Stimulated activated CD8-positive, alpha-beta memory T cell treated with anti-CD3 and anti-CD28 coated beads, Interleukin-2, amount 100 ng/mL, for 1 hour (primary cell): ENCODE measurements at places on chromosomes 5 and 9.

- DNase-seq = no peak
These were observed 179.6 kb downstream of the GRIA1 start for GRCh38 chr5:153670101-153670500.

DNA sequence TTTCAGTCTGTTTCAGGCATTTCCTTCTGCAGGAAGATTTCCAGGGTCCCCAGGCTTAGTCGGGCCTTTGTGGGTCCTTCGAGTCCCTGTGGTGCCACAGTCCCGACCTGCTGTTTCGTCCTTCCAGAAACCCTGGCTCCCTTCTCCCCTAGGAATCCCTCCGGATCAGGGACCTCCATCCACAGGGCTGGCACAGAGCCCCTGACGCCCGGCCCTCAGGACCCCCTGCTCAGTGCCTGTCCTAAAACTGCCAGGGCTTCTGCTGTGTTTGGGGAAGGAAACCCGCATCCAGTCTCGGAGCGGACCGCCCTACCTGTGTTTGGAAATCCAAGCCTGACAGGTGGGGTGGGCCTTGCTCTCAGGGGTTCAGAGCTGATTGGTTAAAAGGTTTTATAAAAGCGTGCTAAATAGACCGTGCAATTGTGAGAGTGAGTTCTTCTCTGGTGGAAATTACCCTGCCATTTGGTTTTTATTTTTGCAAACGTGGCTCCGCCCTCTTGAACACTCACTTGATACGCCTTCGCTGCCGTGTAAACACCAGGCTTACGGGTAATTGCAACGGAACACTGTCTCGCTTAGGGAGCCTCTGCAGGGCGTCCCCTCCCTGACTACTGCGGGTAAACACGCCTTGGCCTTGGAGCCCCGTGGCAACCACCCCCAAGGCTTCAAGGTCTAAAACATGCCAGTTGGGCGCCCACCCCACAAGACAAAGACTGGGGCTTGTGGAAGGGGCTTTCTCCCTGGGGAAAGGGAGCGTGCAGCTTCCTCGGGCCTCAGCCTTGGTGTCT is 121.2 kb downstream of the PHF2 start:
- DNase-seq = no peak

DNA sequence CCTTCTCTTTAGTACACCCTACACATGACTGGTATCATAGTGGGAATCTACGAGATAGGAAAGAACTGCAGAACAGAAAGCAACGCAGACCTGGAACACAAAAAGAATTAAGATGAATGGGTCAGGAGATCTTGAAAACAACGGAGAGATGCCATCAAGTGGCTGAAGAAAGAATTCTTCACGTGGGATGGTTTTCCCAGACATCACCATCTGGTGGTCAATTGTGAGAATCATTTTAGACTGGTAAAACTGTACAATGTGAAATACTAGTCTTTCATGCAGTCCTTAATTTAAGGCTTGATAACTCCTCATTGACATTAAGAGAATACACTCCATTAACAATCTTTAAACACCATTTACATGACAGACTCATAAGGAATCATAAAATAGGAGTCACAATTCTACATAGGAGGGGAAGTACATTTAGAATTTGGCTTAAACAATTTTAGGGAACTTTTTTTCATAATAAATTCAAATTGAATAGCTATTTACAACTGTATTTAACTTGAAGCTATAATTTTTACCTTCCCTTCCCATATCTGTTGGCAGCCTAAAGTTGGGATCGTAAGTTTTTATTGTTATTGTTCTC is 128.4 kb upstream of the TRPM3 start:
- no peak for DNase-seq

GRCh38 chr5:1152771-1153282 is 41.0 kb upstream of the SLC12A7 start:
- no peak for DNase-seq

- DNase-seq = no peak
These were observed 95.3 kb upstream of the COL5A1 start for GRCh38 chr9:134546246-134546731.

GRCh38 chr5:134551901-134552300 is 26.4 kb downstream of the JADE2 start:
- DNase-seq = no peak

DNA sequence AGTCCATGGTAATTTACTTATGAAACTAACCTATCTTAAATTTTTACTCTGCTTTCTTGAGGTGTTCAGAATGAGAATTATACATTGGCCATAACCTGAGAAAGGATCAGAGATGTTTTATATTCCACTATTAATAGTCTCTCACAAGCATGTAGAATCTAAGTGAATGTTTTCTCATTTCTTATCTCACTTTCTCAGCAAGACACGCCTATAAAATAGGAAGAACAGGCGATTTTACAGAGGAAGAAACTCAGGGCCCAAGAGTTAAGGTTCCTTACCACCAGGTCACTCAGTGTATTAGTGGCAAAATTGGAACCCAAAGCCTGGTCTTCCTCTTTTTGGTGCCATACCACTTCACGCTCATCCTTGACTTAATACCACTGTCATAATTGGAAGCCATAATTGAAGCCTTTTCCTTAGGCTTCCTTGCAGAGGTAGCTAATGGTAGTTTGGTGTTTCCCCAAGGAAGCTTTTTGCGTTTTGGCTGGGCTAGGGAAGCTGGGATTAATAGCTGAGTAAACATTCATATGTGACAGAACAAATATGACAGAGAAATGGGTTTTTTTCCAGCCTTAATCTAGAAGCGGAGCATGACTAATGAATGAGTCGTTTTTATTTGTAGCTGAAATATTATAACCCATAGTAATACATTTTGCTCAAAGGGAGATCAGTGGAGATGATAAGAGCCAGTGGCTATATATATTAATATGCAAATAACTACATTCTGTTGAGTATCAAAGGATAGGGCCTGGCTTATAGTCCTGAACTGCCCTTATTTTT is 16.9 kb downstream of the HMGXB3 start:
- DNase-seq = no peak

GRCh38 chr5:113437111-113437510 is 2.3 kb upstream of the TSSK1B start:
- no peak for DNase-seq

GRCh38 chr5:592158-592557 is 20.0 kb upstream of the CEP72 start:
- DNase-seq = no peak

- no peak for DNase-seq
These were observed 54.3 kb downstream of the MTX3 start for GRCh38 chr5:79936646-79937216.

DNA sequence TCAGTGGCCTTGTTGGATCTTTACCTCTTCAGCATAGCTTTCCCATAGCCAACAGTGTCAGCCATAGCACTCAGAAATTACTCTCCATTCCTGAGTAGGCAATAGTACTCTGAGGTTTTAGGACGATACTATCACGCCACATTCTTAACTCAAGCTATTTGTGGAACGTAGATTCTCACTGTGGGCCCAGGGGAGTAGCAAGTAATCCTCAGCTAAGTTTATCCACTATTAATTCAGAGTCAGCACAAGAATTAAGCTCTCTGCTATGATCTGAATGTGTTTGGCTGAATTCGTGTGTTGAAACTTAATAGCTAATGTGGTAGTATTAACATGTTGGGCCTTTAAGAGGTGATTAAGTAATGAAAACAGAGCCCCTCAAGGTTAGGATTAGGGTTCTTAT is 858.8 kb upstream of the NUDT12 start:
- DNase-seq = no peak

- no peak for DNase-seq
These were observed 78.0 kb downstream of the PTCH1 start for GRCh38 chr9:95438561-95439357.

DNA sequence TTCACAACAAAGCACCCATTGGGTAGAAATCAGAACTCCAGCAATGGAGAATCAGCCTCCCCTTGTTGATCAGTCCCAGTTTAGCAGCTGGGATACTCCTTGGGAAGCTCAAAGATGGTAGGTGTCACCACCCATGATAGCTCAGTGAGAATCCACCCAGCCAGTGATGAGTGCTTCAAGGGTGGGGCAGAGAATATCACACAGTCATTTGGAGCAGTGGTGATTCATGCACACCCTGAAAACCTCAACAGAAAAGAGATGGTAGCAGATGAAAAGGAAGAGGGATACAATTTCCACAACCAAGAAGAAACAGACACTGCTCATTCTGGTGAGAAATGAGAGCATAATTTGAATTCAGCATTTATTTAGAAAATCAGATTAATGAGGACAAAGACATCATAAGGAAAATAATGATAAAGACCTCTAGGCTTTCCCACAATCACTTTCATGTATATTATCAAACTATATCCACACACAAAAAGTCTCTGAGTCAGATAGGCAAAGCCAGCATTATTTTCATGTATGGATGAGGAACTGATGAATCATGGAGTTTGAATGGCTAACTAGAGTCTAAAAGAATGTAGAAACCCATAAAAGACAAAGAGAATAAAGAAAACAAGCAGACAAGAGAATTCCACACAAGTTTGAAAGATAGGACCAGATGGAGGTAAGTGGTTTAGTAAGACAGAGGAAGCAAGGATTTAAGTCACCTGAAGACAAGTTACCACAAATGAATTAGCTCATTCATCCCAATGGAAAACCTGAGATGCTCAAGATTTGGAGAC is 82.9 kb downstream of the FEM1C start:
- DNase-seq = no peak

GRCh38 chr5:170070556-170071412 is 34.9 kb upstream of the FOXI1 start:
- DNase-seq = no peak

DNA sequence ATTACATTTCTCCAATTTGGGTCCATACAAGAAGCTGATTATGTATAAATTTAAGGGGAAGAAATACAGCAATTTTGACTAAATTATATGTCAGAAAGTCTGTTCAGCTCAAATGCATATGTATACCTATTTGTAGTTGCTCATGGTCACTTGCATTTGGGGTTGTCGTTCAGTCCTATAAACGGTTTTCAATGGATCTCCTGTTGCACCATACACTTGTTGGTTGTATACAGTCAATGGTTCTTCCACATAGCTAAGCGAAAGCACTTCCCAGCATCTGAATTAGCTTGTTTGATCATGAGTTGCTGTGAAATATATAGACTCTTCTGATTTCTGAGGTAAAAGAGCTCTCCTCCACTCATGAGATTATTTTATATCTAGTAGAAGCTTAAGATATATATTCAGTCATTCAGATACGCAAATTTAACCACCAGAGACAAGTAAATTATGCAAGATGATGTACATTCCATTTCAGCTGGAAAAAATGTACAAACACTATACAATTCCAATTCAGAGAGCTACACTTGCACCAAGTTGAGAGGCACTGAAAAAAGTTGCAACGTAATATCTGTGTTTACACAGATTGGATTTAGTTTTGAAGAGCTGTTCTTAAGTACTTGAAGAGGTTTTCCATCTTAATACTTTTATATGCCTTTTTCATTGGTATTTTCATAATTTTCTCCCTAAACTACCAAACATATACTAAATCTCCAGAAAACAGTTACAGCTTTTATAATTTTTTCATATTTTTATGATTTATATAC is 64.4 kb upstream of the POU5F2 start:
- DNase-seq = no peak

DNA sequence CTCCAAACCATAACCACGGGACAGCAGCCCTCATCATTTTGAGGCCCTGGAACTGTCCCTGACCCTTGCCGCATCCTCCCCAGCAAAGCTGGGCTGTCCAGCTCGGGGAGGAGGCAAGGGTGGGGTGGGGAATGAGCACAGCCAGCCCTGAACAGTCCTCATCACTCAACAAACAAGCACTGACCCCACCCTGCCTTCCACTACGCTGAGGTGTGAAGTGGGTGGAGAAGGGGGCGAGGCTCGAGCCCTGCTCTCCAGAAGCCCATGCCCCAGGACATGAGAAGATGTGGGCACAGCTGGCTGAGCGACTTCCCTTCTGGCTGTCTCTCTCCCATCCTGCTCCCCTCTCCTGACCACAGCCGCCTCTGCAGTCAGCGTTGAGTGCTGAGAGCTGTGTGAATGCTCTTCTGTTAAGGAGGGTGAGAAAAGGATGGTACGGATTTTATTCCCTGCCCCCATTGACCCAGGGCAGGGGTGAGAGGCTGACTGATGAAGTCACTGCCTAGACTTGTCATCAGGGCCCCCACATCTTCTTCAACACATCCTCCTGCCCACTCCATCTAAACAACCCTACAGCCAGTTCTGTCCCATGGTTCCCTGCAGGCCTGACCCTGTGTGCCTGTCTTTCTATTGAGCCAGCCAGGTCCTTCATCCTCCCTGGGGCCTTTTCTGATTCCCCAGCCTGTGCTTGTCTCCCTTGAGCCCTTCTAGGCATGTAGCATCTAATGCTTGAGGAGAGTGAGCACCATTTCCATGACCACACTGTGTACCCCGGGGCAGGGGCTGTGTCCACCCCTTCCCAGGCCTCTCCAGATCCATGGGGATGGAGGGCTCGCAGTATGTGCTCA is 276.0 kb downstream of the FSTL4 start:
- DNase-seq = no peak

GRCh38 chr9:80651044-80651443 is 1038.3 kb downstream of the TLE1 start:
- DNase-seq = no peak

DNA sequence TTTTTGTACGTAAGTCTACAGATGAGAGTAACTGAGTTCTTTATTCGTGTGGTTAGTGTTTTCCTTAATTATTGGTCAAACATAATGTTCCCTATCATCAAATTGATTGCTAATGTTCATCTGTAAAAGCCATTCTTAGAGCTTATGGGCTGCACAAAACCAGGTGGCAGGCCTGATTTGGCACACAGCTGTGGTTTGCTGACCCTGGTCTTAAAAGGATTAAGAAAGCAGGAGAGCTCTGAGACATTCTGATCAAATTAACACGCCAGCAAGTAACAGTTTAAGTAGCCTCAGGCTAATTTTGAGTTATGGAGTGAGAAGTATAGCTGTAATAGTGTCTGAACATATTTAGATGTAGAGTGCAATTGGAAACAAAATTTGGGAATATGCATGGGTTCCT is 63.2 kb downstream of the PRR16 start:
- no peak for DNase-seq

DNA sequence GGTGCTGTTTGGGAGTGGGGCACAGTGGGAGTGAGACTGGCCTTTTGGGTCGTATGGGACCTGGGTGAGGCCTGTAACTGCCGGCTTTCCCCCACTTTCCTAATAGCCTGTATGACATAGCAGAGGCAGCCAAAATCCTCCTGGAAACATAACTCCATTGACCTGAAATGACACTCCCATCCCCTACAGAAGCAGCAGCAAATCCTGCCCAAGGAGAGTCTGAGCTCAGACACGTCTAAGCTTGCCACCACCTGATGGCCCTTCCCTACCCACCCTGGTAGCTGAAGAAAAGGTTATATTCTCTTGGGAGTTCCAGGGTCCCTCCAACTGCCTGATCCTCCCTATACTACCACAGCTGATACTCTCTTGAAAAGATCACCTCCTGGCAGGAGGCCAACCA is 179.8 kb upstream of the ARRDC3 start:
- no peak for DNase-seq

GRCh38 chr9:15578714-15579113 is 25.9 kb downstream of the CCDC171 start:
- DNase-seq = no peak
